Stimulated activated naive CD8-positive, alpha-beta T cell treated with anti-CD3 and anti-CD28 coated beads, Interleukin-15, Interleukin-2, amounts not matched to agents 100 U/mL and 50 U/mL, for 24 hours (primary cell): ENCODE measurements at places on chromosomes 7 and 10.

GRCh38 chr10:78462176-78462575, 428.5 kb downstream of the RPS24 start:
- no peak for DNase-seq

- DNase-seq = no peak
Measured at GRCh38 chr7:97025983-97026714, 1.5 kb upstream of the DLX5 start.

- DNase-seq = no peak
Measured at GRCh38 chr10:73060738-73061635, 35.7 kb downstream of the P4HA1 start.

- no peak for DNase-seq
Measured at GRCh38 chr10:48594803-48595538, 9.9 kb downstream of the ARHGAP22 start.

GRCh38 chr10:18087355-18087754, 52.9 kb upstream of the CACNB2 start:
- DNase-seq = no peak

DNA sequence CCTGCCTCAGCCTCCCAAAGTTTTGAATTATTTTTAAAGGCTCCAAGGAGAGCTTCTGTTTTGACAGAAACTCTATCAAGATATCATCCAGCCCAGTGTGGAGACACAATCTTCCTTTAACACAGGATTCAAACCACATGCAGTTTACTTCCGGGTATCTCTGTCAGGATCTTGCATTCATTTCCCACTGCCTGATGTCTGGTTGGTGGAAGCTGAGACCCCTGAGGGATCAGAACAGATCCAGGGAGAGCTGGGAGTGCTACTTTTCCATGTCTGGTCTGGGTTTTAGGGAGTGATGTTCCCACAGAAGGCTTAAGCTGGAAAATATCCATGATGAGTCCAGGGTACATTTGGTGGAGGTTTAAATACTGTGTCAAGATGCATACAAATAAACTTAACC, 16.7 kb downstream of the PTPRE start:
- DNase-seq = no peak

GRCh38 chr7:99540542-99540941, 11.4 kb downstream of the FAM200A start:
- DNase-seq = no peak

DNA sequence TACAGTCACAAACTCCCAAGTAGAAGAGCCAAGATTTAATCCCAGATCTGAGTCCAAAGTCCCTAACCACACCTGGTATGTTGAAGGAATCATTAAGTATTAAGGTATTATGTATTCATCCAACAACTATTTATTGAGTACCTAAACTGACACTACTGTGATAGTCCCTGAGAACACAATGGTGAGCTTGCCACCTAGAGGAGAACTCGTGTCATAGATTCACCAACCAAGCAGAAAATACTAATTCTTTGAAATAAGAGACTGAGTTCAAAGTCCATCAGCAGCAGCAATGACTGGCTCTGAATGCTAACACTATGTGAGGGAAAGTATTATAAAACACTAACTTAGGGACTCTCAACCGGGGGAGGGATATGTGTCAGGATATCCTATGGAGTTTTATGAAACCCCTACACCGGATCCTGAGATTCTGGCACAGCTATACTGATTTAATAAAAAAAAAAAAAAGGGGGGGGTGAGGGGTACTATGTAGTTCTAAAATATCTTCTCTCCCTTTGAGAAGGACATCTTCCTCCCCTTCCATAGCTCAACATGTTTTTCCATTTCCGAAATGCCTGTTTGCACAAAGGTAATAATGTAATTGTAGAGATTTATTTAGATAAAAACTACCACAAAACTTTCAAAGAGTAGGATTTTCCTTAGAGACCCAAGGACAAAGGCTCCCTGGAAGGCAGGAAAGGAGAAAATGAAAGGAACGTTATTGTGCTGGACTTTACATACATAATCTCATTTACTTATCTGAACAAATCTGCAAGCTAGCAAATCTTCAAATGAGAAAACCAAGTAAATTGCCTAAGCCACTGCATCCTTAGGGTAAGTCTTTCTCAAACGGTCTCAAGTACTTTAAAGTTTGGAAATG, 1.6 kb downstream of the NCOA4 start:
- DNase-seq = no peak

GRCh38 chr7:50728184-50728583, 54.5 kb downstream of the GRB10 start:
- DNase-seq = no peak

- no peak for DNase-seq
Measured at GRCh38 chr7:15626041-15626440, 60.4 kb downstream of the MEOX2 start.

GRCh38 chr10:11441151-11441535, 170.3 kb downstream of the USP6NL start:
- DNase-seq = no peak

DNA sequence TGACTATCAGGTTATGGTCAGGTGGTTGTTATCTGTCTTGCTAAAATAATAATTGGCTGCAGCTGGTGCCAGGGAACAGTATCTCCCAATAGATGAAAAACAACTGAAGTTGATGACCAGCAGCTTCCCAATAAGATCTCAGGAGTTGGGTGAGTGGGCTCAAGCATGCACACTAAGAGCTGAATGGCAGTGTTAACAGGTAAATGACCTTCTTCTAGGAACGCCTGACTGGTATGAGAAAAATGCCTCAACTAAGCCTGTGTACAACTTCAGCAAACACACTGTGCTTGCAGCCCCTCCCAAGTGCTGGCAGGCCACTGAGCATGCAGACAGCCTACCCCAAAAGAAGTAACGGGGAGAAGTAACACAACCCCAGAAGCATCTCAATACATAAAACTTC, 636.9 kb downstream of the ACTR3B start:
- DNase-seq = no peak

DNA sequence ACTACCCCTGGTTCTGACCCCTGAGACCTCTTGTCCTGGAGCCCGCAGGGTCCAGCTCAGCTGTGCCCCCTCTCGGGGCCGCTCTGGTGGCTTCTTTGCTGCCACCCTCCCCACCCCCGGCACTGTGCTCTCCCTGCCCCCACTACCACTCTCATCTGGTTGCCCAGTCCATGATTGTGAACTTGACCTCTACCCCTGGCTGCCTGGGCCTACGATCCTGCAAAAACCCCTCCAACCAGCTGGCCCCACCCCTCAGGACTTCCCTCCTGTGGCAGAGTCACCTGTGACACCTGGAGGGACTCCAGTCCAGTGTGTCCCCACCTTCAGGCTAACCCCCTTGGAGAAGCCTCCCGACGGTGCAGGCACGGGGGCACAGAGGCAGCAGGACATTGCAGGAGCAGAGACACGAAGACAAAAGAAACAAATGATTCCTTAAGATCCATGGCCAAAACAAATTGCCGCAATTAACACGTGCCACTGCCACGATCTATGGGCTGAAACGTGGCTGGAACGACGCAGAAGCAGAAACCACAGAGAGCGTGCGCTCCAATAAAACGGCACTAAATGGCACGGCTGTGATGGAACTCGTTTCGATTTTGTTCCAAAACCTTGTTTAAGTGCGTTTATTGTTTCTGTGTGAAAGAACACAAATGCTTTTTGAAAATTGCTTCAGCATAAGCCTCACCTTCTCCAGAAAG, 72.0 kb downstream of the PARP12 start:
- no peak for DNase-seq

- DNase-seq = no peak
Measured at GRCh38 chr10:121747163-121747775, 149.0 kb upstream of the FGFR2 start.

- no peak for DNase-seq
Measured at GRCh38 chr10:110634527-110635209, 9.5 kb upstream of the RBM20 start.

DNA sequence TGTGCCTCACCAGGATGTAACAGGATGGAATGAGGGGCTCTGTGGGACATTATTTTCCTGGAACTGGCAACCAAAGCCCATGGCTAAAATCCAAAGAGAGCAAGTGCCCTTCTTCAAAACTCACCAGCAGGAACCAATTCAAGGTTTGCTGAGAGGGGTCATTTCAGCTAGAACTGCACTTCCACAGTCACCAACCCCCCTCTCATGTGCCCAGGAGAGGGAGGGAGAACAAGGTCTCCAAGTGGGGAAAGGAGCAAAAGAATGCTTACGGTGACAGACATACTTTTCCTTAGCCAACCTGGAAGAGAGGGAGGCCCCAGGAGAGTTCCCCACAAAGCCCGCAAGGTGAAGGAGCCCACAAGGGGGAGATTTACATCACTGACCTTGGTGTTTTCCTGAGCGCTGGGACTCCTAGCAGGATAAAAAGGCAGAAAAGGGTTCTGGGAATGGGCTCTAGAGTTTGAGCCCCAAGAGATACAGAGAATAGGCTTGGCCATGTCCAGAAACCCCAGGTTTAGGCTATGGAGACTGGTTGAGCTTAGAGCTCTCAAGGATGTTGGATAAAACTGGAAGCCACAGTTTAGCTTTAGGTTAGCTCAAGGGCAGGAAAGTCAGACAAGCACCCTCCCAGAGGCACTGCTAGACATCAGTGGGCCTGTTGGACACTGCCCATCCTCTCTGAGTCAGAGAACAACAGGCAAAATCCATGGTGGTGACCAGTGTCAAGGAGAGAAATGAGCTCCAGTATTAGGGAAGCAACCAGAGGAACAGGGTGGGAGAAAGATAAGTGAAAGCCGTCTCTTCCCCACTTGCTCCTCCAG, 63.9 kb upstream of the GHITM start:
- DNase-seq = no peak

- no peak for DNase-seq
Measured at GRCh38 chr10:48821111-48821510, 118.5 kb downstream of the LRRC18 start.

DNA sequence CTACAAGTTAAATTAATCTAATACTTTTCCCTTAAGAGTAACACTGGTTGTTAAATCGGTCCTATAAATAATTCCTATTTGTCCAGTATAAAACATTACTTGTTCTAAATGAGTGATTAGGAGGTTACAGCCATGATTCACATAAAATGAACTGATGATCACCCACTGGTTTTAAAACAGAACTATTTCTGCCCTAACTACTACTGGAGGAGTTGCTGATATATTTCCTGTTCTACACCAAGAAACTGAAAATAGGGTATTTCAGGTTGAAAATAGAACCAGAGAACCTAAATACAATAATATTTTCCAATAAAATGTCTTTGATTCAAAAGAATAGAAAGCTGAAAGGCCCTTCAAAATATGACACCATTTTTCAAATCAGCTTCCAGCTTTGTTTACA, 30.9 kb downstream of the DNAJC1 start:
- no peak for DNase-seq

- no peak for DNase-seq
Measured at GRCh38 chr7:136033413-136034031, 56.4 kb upstream of the MTPN start.

- no peak for DNase-seq
Measured at GRCh38 chr10:42809676-42810075, 27.1 kb downstream of the BMS1 start.

DNA sequence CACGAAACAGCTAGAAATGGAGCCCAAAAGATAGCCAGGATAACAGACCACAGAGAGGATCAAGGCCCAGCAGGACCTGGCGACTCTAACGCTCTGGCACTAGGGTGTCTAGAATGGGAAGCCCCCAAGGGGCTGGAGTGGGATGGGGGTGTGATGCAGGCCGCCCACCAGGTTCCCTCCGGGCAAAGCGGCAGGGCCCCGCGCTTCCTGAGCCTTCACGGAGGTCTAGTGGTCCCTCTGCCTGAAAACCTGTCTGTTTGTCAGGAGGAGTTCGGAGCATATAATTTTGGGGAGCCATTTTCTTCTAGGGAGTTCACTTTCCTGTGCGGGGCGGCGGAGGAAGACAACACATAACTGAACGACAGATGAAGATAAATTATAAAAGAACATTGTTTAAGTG, 48.2 kb upstream of the FXYD4 start:
- no peak for DNase-seq

- DNase-seq = no peak
Measured at GRCh38 chr10:74892839-74893238, 66.4 kb downstream of the KAT6B start.
